ENCODE measurements at places on chromosomes 1 and 21.

DNA sequence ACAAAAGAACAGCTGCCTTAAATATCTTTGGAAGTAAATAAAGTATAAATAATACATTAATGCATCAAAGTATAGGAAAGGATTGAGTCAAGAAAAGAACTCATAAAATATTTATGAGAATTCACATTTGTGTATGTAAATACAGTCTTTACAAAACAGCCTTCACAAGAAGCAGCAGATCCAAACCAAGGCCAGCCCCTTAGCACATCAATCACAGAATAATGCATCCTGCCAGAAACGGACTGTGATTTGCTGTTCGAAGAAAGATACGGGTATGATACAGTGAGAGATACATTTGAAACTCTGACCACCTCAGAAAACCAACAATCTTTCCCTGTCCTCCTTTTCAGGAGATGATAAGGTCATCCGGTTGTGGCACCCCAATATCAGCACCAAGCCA, 70.9 kb downstream of the WDR64 start:
- no peak for DNase-seq

GRCh38 chr1:51622455-51622913, 5.6 kb downstream of the OSBPL9 start:
- DNase-seq: no peak

GRCh38 chr1:184867866-184868689, 106.2 kb downstream of the NIBAN1 start:
- peak; percentile 51 for DNase-seq

DNA sequence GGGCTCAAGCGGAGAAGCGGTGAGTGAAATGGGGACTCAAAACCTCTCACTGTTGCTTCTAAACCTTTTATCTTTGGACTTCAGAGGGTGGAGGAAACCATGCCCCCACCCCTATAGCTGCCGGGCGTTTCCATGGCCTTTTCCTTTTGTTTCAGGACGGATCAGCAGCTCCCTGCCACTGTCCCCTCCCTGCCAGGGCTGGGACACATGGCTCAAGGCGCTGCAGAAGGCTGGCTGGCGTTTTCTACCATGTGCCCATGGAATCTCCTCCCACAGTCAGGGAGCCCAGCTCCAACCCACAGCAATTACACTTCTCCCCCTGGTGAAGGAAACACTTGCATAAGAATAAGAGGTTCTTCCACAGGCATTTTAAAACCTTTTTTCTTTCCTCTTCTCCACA, 812.7 kb downstream of the PLA2G4A start:
- DNase-seq: no peak

GRCh38 chr1:58922302-58923089, 138.6 kb upstream of the JUN start:
- peak; percentile 34 for DNase-seq
